Stimulated activated CD8-positive, alpha-beta memory T cell treated with anti-CD3 and anti-CD28 coated beads, Interleukin-15, amount 100 ng/mL, for 4 hours (primary cell): ENCODE measurements at places on chromosomes 2 and 18.

DNA sequence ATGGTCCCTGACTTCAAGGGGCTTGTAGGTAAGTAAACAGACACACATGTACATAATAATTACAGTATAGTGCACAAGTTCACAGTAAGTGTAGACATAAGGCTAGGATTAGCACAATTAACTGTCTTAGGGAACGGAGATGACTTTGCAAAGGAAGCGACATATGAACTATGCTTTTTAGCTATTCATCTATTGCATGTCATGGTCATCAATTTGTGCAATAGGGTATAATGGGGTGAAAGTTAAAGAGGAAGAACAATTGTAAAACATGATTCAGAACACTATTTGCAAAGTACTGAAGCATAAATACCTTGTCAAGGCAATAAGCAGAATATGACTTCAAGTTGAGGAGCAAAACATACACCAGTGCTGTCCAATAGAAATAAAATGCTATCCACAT, 112.3 kb upstream of the SLC8A1 start:
- no peak for DNase-seq

GRCh38 chr2:201158111-201158929, 24.6 kb upstream of the CASP10 start:
- no peak for DNase-seq

DNA sequence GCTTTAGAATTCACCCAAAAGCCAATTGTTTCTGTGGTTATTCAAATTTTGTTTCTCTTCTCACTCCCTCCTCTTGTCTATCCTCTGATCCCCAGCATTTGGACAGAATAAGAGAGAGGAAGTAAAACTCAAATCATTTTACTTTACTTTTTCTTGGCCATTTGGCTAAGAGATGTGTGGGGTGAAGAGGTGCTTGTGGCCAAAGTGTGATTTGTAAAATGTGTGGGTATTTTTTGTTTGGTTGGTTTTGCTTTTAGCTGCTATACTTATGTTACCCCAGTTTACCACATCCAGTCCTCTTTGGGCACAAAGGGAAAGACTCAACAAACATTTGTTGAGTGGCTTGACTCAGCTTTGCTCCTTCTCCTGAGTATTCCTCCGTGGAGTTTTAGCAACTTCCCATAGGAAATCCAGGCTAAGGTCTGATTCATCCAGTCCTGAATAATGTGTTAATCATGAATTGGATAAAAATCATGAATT, 109.1 kb upstream of the CYP1B1 start:
- no peak for DNase-seq

GRCh38 chr2:218002845-218003180, at the start of gene TNS1:
TNS1 (minus strand) TSS chr2:218002995; CDS start chr2:218002872, 123 bp downstream.
- DNase-seq: no peak

DNA sequence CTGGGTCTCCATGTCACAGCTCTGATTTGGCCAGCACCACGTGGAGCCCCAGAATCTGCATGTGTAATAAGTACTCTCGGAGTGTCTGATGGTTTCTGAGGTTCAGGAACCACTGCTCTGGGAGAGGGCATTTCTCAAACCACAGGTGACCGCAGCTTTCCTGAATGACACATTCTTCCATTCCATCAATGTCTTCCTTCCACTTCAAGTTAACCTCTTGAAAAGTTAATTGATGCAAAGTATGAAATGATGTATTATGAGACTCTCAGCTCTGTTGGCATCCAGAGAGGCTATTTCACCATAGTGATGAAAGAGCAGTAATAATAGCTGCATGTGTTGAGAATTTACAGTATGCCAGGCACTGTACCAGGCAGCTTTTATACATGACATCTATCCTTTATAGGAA, 61.3 kb upstream of the CRIM1 start:
- DNase-seq: no peak
